Fibroblast of lung (primary cell): ENCODE measurements at places on chromosomes 1 and 21. TPM values are rescaled to one million over a fixed set of nuclear protein-coding genes. Genes with fewer than 3 reads are reported as not detected.
A peak's percentile ranks its signal among the peaks of the same experiment; 100 is the strongest.

DNA sequence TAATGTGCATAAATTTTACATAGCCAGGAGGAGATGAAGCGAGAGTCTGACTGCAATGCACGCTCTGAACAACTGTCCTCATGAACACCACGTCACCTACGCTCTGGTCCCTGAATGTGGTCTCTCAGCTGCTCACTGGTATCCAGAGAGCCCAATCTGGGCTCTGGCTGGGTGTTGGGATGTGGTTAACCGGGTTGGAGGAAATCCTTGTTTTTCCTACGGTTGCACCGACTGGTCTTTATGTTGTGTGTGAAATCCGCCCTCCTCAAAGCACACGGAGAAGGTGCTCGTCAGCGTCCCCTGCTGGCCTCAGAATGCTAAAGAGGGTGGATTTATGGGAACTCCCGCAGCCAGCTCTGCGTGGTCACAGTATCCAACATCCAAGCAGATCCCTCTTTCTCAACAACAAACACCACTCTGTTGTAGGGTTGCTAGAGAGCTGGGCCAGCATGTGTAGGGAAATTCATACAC is 51.8 kb upstream of the FAM89A start:
- peak; percentile 24 for DNase-seq

DNA sequence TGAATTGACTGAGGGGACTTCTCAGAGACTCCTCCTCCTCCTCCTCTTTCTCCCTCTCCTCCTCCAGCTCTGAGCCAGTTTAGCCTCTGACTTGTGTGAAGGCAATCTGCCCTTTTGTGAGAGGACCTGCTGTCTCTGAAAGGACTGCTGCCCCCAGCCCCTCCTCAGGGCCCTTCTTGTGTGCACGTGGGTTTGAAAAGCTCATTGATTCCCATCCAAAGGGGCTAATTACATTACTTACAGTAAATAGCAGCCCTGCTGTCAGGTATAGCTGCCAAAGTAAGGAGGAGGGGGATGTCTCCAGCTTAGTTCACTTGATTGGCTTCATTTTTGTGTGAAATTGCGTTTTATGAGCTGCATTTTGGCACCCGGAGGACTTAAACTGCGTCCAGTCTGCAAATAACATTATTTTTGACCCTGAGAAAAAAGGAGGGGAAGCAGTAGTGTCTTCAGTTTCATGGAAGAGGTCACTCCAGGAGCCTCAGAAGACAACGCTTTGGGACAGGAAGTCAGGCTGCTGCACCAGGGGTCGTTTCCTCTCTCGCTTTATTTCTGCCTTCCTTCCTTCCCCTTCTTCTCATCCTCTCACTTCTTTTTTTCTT is 1.8 kb upstream of the LHX9 start:
- no peak for DNase-seq

- no peak for DNase-seq
Observed at GRCh38 chr1:166340709-166341108, 173.9 kb upstream of the FAM78B start.

DNA sequence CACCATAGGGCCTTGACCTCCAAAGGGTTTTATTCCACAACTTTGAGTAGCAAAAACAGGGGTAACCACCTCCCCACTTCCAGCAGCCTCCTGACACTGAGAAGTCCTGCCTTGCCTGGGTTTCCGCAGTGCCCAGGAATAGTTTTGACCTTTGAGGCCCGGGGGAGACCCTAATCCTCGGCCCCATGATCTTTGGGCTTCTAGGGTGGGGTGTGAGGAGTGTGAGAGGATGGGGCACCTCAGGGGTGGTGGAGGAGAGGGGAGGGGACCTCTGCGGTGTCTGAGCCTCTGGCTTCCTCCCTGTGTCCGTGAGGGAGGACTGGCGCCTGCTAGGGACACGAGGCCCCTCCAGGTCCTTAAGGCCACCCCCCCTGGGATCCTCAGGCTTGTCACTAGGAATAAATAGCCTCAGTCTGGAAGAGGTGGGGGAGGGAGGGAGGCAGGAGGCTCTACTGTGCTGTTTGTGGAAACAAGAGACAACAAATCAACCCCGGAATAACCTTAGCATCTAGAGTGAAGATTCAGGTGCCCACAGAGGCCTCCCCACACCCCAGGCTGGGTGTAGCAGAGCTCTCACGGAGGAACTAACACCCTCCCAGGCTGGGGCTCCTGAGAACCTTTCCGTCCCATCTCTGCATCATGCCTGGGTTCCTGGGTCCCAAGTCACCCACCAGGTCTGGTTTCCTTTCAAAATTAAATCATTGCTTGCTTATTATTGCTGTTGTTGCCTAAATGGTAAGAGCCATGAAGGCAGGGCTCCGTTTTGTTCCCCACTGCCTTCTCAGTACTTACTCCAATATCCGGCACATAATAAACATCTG is 904 bp upstream of the FHL3 start:
- no peak for DNase-seq

DNA sequence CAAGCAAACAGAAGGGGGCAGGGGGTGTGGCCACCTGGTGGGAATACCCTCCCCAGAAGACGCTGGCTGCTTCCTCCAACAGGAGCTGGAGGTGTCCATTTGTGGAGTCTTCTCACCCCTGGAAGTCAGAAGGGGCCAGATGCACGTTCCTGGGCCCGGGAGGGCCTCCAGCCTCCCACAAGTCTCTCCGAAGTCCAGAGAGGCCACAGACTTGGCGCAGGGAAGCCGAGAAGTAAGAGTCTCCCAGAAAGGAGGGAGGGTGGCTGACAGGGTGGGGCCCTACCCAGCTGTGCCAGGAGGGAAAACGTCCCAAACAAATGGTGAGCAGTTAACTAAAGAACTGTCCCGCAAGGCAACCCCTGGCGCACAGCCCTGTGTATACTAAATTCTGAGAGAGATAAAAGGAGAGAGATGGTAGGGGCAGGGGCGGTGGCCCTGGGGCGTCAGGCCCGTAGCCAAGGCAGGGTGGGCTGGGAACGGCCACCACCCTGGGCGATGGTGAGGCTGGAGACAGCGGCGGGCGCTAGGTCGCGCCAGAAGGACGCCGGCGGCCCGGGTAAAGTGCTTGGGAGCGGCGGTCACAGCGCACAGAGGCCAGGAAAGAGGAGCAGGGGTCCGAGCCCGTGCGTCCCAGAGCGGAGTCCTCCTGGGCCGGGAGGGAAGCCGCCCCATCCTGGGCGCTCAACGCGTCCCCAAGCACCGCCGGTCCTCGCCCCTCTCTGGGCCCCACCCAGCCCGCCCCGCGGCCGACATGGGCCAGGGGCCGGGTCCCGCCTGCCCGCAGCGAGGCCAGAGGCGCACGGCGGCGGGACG is 1.2 kb downstream of the CHD5 start:
- no peak for DNase-seq

- DNase-seq, result no peak
Observed at GRCh38 chr1:226674892-226675714, 64.0 kb downstream of the ITPKB start.

- DNase-seq, result no peak
Observed at GRCh38 chr1:33462405-33463164, 9.9 kb upstream of the ZSCAN20 start.

GRCh38 chr1:163436140-163436812 is 114.5 kb downstream of the NUF2 start:
- DNase-seq, result no peak

DNA sequence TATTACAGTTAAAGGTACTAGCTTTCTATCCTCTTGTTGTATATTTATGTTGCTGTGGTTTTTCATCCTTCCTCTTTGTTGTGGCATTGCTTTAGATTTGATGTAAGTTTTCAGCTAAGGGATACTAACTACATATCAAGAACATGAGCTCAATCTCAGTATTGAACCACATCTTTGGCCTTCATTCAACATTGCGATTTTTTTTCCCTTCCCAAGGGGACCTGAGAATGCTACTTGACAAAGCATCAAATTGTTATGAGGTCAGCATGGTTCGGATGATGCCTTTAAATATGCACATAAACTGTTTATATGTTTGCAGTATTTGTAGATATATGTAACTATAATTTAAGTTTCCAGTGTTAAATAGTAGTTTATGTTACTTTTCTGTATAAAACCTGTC is 31.7 kb upstream of the GPR88 start:
- DNase-seq, result no peak

DNA sequence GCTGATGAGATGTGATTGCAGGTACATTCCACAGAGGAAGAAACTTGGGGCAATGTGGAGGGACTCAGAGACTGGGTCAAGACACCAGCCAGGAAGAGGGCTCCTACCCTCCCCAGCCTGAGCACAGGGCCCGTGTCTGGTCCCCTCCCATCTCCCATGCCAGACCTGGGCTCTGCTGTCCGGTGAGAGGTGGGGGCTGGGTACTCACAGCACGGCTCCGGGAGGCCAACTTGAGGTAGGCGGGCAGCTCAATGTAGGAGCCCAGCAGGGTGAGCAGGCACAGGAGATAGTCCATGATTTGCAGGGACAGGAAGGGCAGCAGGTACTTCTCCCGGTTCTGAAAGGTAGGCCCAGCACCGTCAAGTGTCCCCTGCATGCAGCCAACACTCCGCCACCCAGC is 16.2 kb upstream of the MATN1 start:
- DNase-seq, result no peak

GRCh38 chr1:8097077-8097799 is 71.1 kb upstream of the ERRFI1 start:
- peak; percentile 99 for DNase-seq

GRCh38 chr21:44454747-44455523 is at the start of gene LRRC3:
Gene LRRC3 (plus strand): TSS chr21:44455510. CDS start chr21:44456645, 1,135 bp downstream.
- peak; percentile 75 for DNase-seq

Gene NR5A2
- total RNA-seq, result not detected in 2 replicates

Gene MNDA
- not detected in 2 replicates for total RNA-seq

Gene ZBED6
- 12.3 and 12.7 TPM in 2 replicates for total RNA-seq

Gene SELE
- not detected in 2 replicates for total RNA-seq
